ENCODE measurements at places on chromosomes 3 and 15.

- no peak overlapping the region for H3K27ac ChIP-seq
- H3K27me3 ChIP-seq = no peaks in the 10 kb centered on the region
- no peaks in the 10 kb centered on the region for H3K4me1 ChIP-seq
- H3K36me3 ChIP-seq = no peaks in the 10 kb centered on the region
These were observed 2.1 kb downstream of the SFMBT1 start for GRCh38 chr3:53043738-53044137.

DNA sequence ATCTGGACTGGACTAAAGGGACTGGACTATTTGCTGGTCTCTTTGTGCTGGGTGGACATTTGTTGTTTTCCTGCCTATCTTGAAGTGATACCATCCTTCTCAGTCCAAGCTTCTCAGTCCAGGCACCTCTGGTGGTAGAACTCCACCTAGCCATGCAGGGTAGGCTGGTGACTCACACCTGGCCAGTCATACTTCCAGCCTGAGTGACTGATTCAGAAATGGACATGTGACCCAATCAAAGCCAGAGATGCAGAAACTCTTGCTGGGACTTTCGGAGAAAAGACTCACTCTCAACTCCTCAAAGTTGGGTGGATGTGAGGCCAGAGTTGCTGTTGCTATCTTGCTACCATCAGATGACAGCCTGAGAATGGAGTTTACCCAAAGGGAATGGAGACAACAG lies 5.6 kb upstream of the ASB14 start:
- H3K27ac ChIP-seq = no peak overlapping the region
- no peak for DNase-seq
- H3K27me3 ChIP-seq = no peaks in the 10 kb centered on the region
- H3K4me3 ChIP-seq = no peak overlapping the region

DNA sequence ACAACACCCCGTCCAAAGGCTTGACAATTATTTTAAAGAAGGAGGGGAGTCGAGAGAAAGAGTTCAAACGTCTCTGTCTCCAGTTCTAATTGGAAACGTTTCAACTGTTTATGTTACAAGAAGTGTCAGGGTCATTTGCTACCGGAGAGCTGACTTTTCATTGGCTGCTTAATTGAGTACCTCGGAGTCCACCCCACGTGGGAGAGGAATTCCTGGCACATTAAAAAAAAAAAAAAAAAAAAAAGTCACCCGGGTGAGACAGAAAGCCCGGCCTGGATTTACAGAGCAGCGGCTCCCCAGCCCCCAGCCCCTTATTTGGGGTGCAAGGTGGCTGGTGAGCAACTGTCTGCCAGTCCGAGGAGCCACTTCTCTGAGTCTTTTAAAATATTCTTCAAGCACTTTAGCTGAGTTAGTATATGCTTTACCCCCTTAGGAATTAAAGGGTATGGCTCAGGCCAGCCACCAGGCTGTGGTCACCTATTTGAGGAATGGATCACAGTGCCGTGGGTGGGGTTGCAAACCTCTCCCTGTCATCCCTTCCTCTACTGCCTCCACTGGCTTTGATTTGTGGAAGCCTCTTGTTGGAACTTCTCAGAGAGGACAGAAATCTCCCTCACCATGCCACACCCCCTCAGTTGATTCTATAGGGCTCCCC lies 3.9 kb upstream of the TLE3 start:
- H3K36me3 ChIP-seq = no peaks in the 10 kb centered on the region
- no peaks in the 10 kb centered on the region for H3K27me3 ChIP-seq
- H3K27ac ChIP-seq = peak overlapping the region; percentile 67
- peak; percentile 76 for DNase-seq

GRCh38 chr3:157713101-157713500 lies 209.9 kb upstream of the VEPH1 start:
- no peak overlapping the region for H3K27ac ChIP-seq
- no peaks in the 10 kb centered on the region for H3K4me1 ChIP-seq
- no peak for DNase-seq
- no peaks in the 10 kb centered on the region for H3K27me3 ChIP-seq
- H3K36me3 ChIP-seq = no peaks in the 10 kb centered on the region
- no peak overlapping the region for H3K4me3 ChIP-seq

DNA sequence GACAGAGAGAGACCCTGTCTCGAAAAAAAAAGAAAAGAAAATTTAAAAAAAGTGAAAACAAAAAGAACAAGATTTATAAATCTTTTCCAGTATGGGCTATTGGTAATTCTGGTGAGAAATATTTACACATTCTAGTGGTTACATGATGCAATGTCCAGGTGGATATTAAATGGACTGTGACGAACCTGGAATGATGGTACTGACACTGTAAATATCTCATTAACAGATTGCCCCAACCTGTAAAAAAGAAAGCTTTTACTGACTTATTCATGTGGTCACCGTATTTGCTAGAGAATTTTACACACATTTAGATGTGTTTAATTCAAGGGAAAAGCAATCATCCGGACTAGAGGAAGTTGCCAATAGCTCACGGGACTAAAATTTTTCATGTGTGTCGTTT lies 162.1 kb upstream of the LRIG1 start:
- no peaks in the 10 kb centered on the region for H3K27me3 ChIP-seq
- H3K27ac ChIP-seq = no peak overlapping the region
- DNase-seq = no peak
- no peaks in the 10 kb centered on the region for H3K36me3 ChIP-seq
- no peaks in the 10 kb centered on the region for H3K4me1 ChIP-seq
- H3K4me3 ChIP-seq = no peak overlapping the region

DNA sequence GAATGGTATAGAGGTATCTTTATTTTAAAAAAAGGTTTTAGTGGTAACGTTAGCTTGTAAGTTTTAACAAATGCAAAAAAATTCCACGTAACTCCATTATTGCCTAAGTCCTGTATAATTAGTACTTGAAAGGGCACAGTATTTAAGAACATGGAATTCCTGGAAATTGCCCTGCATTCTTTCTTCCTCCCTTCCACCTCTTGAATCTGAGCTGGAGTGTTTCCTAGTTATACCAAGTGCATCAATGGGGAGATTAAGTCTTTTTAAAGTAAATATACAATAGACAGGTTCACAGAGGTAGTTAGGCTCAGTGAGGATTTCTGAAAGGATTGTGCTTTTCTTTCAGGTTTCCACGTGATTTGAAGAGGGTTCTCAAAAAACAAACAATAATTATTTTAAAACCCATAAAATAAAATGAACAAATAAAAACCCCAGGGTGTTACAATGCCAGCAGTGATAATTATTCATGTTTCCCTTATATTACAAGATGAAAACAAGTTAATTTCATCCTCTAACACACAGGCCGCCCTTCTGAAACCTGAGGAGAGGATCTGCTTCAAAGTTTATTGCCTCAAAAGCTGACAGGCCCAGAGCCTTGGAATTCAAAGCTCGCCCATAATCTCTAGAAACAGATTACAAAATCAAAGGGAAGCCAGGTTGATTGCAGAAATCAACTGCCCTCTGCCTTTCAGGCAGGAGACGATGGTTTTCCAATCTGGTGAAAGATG lies 128.8 kb upstream of the LMOD3 start:
- DNase-seq = no peak
- no peak overlapping the region for H3K4me3 ChIP-seq
- H3K27ac ChIP-seq = no peak overlapping the region
- no peaks in the 10 kb centered on the region for H3K27me3 ChIP-seq

DNA sequence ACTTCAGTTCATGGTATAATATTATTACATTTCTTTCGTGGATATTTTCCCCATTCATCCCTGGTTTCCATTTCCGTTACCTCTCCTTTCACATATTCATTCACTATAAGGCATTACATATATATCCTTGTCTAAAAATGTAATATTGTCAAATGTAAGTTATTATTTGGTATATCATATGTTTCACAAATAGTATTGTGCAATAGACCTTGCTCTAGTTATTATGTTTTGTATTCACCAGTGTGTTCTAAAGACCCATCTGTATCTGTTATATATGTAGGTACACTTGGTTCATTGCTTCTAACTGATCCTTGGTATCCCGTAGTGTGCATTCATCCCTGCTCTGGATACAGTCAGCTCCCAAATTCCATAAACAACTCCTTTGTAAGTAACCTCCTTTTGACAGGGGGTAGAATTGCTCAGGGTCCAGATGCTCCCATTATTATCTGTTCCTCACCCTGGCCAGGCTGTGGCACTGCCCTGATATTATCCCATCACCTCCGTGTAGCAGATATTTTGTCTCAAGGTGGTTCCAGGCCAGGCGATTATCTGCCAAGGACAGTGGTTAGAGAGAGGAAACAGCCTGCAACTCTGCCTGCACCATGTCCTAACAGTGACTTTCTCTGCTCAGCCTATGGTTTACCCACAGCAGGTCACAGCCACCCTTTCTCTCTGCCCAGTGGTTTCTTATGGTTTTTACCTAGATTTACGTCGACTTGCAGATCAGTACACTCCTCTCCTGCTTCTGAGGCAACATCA lies 29.2 kb downstream of the PAQR9 start:
- no peak for DNase-seq
- no peaks in the 10 kb centered on the region for H3K36me3 ChIP-seq
- H3K27ac ChIP-seq = no peak overlapping the region
- no peaks in the 10 kb centered on the region for H3K4me1 ChIP-seq

GRCh38 chr15:96274087-96274440 lies 56.4 kb upstream of the NR2F2 start:
- DNase-seq = no peak
- H3K4me1 ChIP-seq = no peaks in the 10 kb centered on the region
- no peak overlapping the region for H3K4me3 ChIP-seq
- no peaks in the 10 kb centered on the region for H3K27me3 ChIP-seq
- no peaks in the 10 kb centered on the region for H3K36me3 ChIP-seq
- H3K27ac ChIP-seq = no peak overlapping the region

DNA sequence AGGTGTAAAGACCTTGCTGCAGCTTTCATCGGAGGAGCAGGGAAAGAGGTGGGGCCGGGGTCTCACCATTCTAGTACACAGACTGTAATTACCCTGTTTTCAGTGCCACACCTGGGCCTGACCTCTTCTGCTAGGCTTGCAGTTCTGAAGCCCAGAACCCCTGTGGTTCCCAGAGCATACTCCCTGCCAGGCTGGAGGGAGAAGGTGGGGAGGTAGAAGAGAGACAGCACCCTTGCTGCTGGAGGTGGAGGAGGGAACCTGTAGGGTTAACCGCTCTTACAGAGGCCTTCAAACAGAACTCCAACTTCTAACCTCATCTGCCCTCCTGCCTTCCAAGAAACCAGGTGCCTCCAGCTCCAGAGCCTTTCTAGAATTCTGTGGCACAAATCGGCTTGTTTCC lies 27.0 kb downstream of the PCOLCE2 start:
- DNase-seq = no peak
- no peak overlapping the region for H3K27ac ChIP-seq
- no peaks in the 10 kb centered on the region for H3K27me3 ChIP-seq
- no peak overlapping the region for H3K4me3 ChIP-seq
- H3K4me1 ChIP-seq = no peaks in the 10 kb centered on the region
- H3K36me3 ChIP-seq = no peaks in the 10 kb centered on the region

GRCh38 chr3:30221619-30222018 lies 384.8 kb upstream of the TGFBR2 start:
- no peak overlapping the region for H3K4me3 ChIP-seq
- no peaks in the 10 kb centered on the region for H3K4me1 ChIP-seq
- no peak for DNase-seq
- H3K36me3 ChIP-seq = no peaks in the 10 kb centered on the region

DNA sequence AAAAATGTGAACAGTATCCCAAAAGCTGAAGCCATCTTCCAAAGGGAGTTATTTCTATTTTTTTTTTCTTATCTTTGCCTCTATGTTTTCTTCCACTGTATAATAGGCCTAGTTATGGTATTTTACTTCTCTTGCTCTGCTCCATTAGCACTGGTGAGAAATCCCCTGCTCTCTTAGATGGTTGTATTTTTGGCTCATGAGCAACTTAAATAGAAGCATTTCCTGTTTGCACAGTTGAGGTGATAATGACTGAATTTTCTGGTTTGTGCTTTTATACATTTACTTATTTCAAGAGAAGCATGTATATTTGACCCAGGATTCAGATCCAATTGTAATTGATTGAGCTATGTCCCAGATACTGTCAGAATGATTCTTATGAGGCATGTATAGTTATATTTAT lies 61.6 kb upstream of the CD200R1L start:
- H3K4me1 ChIP-seq = no peaks in the 10 kb centered on the region
- H3K27me3 ChIP-seq = no peaks in the 10 kb centered on the region
- no peak for DNase-seq
- no peaks in the 10 kb centered on the region for H3K36me3 ChIP-seq

GRCh38 chr15:93274257-93274656 lies 185.2 kb upstream of the RGMA start:
- H3K27ac ChIP-seq = no peak overlapping the region
- no peaks in the 10 kb centered on the region for H3K36me3 ChIP-seq
- no peaks in the 10 kb centered on the region for H3K27me3 ChIP-seq
- no peak for DNase-seq
- H3K4me3 ChIP-seq = no peak overlapping the region
- no peaks in the 10 kb centered on the region for H3K4me1 ChIP-seq

DNA sequence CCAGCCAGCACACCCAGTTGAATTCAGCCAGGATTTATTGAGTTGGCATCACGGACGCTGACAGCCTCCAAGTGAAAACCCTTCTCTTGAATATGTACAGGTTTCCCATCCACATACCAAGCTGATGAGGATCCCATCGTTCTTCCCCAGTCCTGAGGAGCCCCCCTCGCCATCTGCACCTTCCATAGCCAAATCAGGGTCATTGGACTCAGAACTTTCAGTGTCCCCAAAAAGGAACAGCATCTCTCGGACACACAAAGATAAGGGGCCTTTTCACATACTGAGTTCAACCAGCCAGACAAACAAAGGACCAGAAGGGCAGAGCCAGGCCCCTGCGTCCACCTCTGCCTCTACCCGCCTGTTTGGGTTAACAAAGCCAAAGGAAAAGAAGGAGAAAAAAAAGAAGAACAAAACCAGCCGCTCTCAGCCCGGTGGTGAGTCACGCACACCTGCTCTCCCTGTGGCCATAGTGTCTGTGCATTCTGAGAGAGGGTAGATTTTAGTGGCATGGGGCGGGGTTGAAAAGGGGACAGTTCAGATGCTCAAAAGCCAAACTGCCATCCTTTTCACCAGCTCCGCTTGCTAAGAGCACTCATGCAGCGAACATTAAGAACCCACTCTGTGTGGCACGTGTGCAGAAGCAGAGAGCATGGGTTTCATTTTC lies 51.2 kb downstream of the KLHL25 start:
- DNase-seq = no peak
- H3K4me3 ChIP-seq = no peak overlapping the region
- no peaks in the 10 kb centered on the region for H3K27me3 ChIP-seq
- H3K4me1 ChIP-seq = no peaks in the 10 kb centered on the region
- H3K36me3 ChIP-seq = peaks cover 7% of the 10 kb centered on the region
- H3K27ac ChIP-seq = no peak overlapping the region

GRCh38 chr3:185337231-185337816 lies 25.6 kb upstream of the MAP3K13 start:
- no peaks in the 10 kb centered on the region for H3K36me3 ChIP-seq
- H3K27me3 ChIP-seq = no peaks in the 10 kb centered on the region
- H3K4me1 ChIP-seq = no peaks in the 10 kb centered on the region
- H3K4me3 ChIP-seq = no peak overlapping the region

DNA sequence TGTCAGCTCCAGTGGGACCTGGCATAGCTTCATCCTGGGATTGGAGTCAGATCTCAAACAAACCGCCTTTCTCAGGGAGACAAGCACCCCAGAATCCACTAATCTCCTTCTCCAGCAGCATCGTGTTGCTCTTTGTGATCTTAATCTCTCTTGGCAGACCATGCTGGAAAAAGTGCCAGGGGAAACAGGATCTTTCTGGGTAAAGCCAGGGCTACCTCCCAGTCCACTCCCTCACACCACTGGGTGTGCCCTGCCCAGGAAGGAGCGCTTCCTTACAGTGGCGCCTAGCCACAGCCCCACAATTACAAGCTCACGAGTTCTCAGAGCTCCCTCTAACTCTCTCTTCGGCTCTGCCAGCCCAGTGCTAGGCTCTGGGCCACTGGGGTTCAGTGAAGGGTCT lies 32.2 kb downstream of the RPLP1 start:
- H3K27ac ChIP-seq = peak overlapping the region; percentile 66
- DNase-seq = peak; percentile 89
- no peaks in the 10 kb centered on the region for H3K27me3 ChIP-seq

- no peaks in the 10 kb centered on the region for H3K4me1 ChIP-seq
- no peak overlapping the region for H3K4me3 ChIP-seq
- DNase-seq = peak; percentile 50
- no peaks in the 10 kb centered on the region for H3K36me3 ChIP-seq
These were observed 47.2 kb downstream of the IGSF11 start for GRCh38 chr3:118987477-118987876.

All from prostate gland (tissue), 2 donors.